ENCODE measurements at places on chromosomes 7 and 10. TPM values are rescaled to one million over a fixed set of nuclear protein-coding genes. Genes with fewer than 3 reads are reported as not detected.

The IGFBP3 gene
- 2.9 TPM for total RNA-seq

The SFRP4 gene
- total RNA-seq, result 0.24 TPM

The AQP1 gene
- total RNA-seq, result 1.1 TPM

The FAM25C gene
- total RNA-seq, result not detected

The STEAP4 gene
- 0.18 TPM for total RNA-seq

DNA sequence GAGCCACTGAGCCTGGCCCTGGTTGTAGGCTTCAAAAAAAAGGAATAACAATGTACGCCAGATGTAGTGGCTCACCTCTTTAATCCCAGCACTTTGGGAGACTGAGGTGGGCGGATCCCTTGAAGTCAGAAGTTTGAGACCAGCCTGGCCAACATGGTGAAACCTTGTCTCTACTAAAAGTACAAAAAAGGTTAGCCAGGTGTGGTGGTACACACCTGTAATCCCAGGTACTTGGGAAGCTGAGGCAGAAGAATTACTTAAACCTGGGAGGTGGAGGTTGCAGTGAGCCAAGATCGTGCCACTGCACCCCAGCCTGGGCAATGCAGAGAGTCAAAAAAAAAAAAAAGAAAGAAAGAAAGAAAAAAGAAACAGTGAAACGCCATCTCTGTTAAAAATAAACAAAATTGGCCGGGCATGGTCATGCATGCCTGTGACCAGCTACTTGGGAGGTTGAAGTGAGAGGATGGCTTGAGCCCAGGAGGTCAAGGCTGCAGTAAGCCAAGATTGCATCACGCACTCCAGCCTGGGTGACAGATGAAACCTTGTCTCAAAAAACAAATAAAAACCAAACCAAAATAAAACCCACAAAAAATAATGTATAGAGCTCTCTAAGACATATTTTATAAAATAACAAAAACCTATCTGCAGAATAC, 4.7 kb upstream of the KLHDC10 start:
- no peaks in the 10 kb centered on the region for H3K36me3 ChIP-seq
- no peaks in the 10 kb centered on the region for H3K27me3 ChIP-seq
- DNase-seq, result no peak

GRCh38 chr7:135879233-135879632, 97.9 kb downstream of the MTPN start:
- DNase-seq, result no peak
- no peaks in the 10 kb centered on the region for H3K4me1 ChIP-seq
- no peaks in the 10 kb centered on the region for H3K36me3 ChIP-seq
- H3K27ac ChIP-seq, result no peak overlapping the region

DNA sequence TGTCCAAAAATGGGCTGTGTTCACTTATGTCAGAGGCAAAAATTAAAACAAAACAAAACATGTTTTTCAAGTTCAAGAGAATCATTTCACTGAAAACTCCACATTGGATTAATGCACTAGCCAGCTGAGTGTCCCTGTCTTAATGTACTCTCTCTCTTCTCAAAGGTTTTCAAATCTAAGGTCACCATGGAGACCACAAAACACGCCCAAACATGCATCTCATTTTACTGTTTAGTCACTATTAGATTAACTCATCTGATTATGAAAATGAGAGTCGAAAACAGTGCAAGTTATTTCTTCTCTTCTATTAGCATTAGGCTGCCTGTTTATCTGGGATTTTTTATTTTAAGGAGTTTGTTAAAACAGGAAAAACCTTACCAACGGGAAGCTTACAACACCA, 70.8 kb upstream of the ASAH2 start:
- no peaks in the 10 kb centered on the region for H3K27me3 ChIP-seq
- DNase-seq, result no peak
- H3K4me3 ChIP-seq, result no peak overlapping the region
- H3K27ac ChIP-seq, result no peak overlapping the region
- no peaks in the 10 kb centered on the region for H3K36me3 ChIP-seq
- H3K4me1 ChIP-seq, result peaks cover 26% of the 10 kb centered on the region

DNA sequence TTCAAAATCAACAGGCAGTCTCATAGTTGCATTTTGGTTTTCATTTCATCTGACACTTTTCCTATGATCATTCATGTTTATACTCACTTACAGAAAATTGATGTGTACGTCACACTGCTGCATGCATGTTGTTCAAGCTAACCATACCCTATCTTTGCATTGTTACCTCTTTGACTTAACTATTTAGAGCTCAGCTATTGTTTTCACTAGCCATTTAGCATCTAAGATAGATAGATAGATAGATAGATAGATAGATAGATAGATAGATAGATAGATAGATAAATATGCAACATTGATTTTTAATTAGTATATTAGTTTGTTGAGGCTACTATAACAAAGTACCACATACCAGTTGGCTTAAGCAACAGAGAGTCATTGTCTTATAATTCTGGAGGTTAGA, 649.5 kb upstream of the KCND2 start:
- H3K27me3 ChIP-seq, result no peaks in the 10 kb centered on the region
- DNase-seq, result no peak
- no peak overlapping the region for H3K27ac ChIP-seq
- peaks cover 4% of the 10 kb centered on the region for H3K4me1 ChIP-seq
- no peaks in the 10 kb centered on the region for H3K36me3 ChIP-seq
- no peak overlapping the region for H3K4me3 ChIP-seq

DNA sequence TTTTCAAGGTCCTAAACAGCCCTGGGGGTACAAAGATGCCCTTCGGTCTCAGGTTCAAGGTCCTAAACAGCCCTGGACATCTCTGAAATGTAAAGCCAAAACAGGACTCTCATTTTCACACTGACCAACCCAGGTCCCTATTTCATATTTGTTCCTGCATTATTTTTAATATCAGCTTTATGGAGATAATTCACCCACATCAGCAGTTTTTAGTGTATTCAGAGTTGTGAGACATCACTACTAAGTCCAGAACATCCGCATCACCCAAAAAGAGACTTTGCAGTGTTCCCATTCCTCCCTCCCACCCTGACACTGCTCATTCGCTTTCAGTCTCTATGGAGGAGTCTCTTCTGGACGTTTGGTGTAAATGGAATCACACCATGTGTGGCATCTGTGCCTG, 420.2 kb downstream of the PTPRN2 start:
- H3K4me1 ChIP-seq, result no peaks in the 10 kb centered on the region
- peaks cover 3% of the 10 kb centered on the region for H3K27me3 ChIP-seq
- no peak overlapping the region for H3K27ac ChIP-seq
- H3K4me3 ChIP-seq, result no peak overlapping the region
- H3K36me3 ChIP-seq, result peaks cover 57% of the 10 kb centered on the region
- no peak for DNase-seq

DNA sequence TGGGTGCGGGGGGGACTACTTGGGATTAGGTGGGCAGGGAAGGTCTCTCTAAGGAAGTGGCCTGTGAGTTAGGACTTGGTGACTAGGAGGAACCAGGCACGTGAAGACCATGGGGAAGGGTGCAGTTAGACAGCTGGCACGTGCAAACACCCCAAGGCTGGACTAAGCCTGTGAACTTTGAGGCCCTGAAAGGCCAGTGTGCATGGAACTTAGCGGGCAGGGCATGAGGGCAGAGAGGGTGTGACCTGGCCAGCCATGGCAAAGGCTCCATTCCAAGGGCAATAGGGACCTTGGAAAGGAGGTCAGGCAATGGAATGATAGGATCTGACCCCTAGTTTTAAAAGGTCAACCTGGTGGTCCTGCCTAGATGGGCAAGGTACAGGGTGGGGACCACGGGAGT, 158.4 kb upstream of the PCBD1 start:
- H3K4me3 ChIP-seq, result no peak overlapping the region
- H3K27ac ChIP-seq, result no peak overlapping the region
- H3K27me3 ChIP-seq, result peaks cover 3% of the 10 kb centered on the region
- DNase-seq, result no peak
- H3K36me3 ChIP-seq, result no peaks in the 10 kb centered on the region

GRCh38 chr10:87675396-87676376, 16.0 kb downstream of the PAPSS2 start:
- H3K4me1 ChIP-seq, result peaks cover 16% of the 10 kb centered on the region
- peak overlapping the region; percentile 89 for H3K27ac ChIP-seq
- H3K27me3 ChIP-seq, result no peaks in the 10 kb centered on the region
- no peak for DNase-seq

- H3K4me3 ChIP-seq, result no peak overlapping the region
- no peaks in the 10 kb centered on the region for H3K36me3 ChIP-seq
- no peak for DNase-seq
- H3K27me3 ChIP-seq, result peaks cover 3% of the 10 kb centered on the region
Observed at GRCh38 chr7:1624999-1625927, 44.8 kb upstream of the ELFN1 start.
